ENCODE measurements at places on chromosomes 5 and 9. TPM values are rescaled to one million over a fixed set of nuclear protein-coding genes. Genes with fewer than 3 reads are reported as not detected.
A peak's percentile ranks its signal among the peaks of the same experiment; 100 is the strongest.

- DNase-seq: no peak
Observed at GRCh38 chr5:128534726-128535125, 3.3 kb downstream of the FBN2 start.

DNA sequence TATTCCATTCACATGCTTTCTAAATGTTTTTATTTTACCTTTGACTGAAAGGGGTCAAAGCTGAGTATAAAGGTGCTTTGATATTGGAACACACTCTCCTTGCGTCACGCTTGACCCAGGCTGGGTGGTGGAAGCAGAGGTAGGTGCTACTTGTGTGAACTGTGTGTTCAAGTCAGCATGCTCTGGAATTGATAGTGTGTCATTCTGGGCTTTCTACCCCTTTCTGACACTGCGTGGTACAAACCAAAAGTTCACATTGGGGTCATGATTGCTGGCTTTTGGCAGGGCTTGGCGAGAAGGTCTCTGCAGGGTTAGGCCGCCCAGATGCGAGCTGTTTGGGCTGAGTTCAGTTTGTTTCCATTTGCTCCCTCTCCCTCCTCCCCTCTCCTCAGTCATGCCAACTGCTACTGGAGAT is 131.8 kb downstream of the ADAMTSL1 start:
- DNase-seq: no peak

DNA sequence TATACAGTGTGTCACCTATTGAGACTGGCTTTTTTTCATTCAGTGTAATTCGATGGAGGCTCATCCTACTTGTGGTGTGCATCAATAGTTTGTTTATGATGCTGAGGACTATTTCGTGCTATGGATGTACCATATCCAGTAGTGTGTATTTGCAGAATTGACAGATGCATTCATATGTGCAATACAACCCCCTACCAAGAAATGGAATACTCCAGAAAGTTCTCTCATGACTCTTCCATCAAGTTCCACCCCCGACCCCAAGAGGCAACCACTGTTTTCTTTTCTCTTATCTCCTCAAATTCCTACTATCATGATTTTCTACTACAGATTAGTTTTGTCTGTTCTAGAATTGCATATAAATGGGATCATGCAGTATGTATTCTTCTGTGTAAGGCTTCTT is 21.9 kb downstream of the FBXO10 start:
- DNase-seq: no peak

- no peak for DNase-seq
Observed at GRCh38 chr5:121029536-121030245, 565.6 kb downstream of the PRR16 start.

Gene STOML2
- total RNA-seq: 95.4 TPM

- DNase-seq: no peak
Observed at GRCh38 chr5:2149195-2149539, 266.4 kb upstream of the IRX4 start.

Gene TXNDC8
- not detected for total RNA-seq

- DNase-seq: no peak
Observed at GRCh38 chr9:128340691-128341434, 536 bp downstream of the SLC27A4 start.

DNA sequence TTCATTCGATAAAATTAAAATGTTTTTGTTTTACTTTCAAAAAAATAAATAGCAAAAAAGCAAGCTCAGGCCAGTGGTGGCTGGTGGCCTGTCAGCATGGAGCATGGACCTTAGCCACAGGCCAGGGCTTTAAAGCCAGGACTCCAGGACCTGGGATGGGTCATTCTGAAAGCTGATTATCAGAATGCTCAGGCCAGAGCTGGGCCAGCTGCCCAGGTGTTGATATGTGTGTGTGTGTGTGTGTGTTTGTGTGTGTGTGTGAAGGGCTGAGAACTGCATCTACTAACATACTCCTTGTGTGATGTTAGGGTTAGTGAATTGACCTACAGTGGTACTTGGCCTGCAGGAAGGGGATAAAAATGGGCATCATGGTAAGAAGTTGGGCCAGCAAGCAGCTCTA is 21.5 kb downstream of the PALM2AKAP2 start:
- no peak for DNase-seq

GRCh38 chr5:59420596-59420995 is 472.9 kb downstream of the PDE4D start:
- no peak for DNase-seq

GRCh38 chr5:100758306-100758705 is 144.8 kb downstream of the ST8SIA4 start:
- DNase-seq: no peak

- no peak for DNase-seq
Observed at GRCh38 chr9:79939819-79940218, 368.1 kb downstream of the TLE4 start.

- no peak for DNase-seq
Observed at GRCh38 chr5:169688106-169688505, 51.0 kb downstream of the DOCK2 start.

Gene DOLPP1
- 10.4 TPM for total RNA-seq

DNA sequence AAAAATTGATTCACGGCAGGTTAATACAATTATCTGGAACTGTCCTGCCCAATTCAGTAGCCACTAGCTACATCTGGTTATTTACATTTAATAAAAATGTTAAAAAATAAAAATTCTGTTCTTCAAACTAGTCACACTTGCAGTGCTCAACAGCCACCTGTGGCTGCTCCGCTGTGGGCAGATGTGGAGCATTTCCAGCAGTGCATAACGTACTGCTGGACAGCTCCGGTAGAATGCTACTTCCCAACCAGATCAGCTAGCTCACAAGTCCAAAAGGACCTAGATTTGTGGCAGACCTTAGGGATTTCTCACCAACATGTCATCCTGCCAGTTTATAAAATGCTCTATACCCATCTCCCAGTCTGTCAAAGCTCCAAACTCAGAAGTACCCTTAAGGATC is 42.8 kb downstream of the SETX start:
- DNase-seq: no peak

Gene SREK1
- total RNA-seq: 51.7 TPM

Gene HAPLN1
- not detected for total RNA-seq

Gene RBM27
- 12.2 TPM for total RNA-seq

GRCh38 chr9:37918665-37919170 is 14.8 kb upstream of the SLC25A51 start:
- peak; percentile 55 for DNase-seq

DNA sequence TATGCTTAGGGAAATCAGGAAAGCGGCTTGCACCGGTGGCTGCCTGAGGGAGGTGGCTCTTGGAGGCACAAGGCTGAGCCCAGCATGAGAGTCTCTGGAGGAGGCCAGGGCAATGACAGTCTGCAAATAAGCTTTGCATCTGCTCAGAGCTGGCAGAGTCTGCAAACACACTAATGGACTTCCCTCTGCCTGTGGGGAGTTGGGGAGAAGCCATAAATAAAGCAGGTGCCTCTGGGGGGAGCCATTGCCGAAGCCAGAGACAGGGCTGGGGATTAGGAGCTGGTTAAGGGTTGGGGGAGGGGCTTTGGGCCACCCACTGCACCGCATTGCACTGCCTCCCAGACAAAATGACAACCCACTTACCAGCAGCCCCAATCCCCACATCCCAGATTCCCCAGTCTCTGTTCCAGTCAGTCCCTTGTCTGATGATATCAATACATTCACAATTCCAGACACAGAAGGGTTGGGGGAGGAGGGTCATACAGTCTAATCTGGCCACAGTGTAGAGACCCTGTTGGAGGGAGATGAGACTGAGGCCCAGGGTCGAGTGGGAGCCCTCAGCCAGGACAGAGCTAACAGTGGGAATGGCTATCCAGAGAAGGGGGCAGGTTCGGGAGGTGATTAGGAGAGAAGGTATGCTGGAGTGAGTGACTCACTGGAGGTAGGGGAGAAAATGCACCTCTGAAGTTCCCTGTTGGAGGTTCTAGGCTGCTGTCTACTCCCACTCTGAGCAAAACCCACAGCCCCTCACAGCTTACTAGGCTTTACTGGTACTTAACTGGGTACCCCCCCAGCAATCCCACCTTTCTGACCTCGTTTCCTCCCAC is 53.7 kb downstream of the PAX5 start:
- peak; percentile 67 for DNase-seq

- DNase-seq: no peak
Observed at GRCh38 chr5:97044052-97044451, 98.4 kb downstream of the LIX1 start.

- no peak for DNase-seq
Observed at GRCh38 chr9:113808391-113809358, 67.4 kb upstream of the ZNF618 start.

- no peak for DNase-seq
Observed at GRCh38 chr9:125822902-125823301, 75.7 kb downstream of the PBX3 start.

DNA sequence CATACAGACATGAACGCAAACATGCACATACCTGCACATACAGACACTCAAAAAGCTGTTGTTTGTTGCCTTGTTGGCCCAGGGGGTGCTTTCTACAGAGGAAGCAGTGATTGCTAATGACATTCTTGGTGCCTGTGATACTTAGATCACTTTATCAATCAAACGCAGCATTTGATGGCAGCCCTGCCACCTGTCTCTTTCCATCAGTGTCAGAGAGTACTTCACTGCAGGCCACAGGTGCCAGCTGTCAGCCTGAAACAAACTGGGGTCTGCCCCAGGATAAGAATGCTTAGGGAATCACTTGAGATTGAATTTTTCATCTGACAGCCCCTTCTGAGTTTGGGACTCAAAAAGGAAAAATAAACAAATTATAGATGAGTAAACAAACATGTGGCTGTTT is 388.9 kb upstream of the SGCD start:
- DNase-seq: no peak

Gene PCA3
- not detected for total RNA-seq

DNA sequence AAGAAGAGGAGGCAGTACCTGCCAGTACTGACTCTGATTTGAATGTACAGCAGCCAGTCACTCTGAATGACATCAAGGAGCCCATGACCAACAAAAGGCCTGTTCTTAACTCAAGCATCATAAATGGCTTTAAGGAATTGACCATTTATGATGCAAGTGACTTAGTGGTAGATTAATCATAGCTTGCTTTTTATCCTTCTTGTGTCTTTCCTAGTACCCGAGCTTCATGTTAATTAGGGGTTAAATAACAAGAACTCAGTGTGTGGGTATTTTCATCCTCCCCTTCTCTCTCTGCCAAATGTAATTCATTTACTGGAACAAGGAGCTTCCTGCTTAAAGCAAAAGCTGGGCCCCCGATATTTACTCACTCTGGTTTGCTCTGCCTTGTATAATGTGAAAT is 146.5 kb downstream of the UNC13B start:
- DNase-seq: no peak

- DNase-seq: no peak
Observed at GRCh38 chr9:5095795-5096194, 89.6 kb downstream of the INSL6 start.

GRCh38 chr9:89467278-89467625 is 30.7 kb downstream of the SEMA4D start:
- DNase-seq: no peak

- no peak for DNase-seq
Observed at GRCh38 chr5:111337133-111337532, 112.9 kb downstream of the CAMK4 start.

Gene RFX3
- 10.8 TPM for total RNA-seq

GRCh38 chr5:65032250-65032649 is 263.5 kb downstream of the CWC27 start:
- no peak for DNase-seq

Gene COL15A1
- total RNA-seq: 73.3 TPM

GRCh38 chr5:10248378-10249260 is 1.1 kb downstream of the ATPSCKMT start:
- no peak for DNase-seq

Data from mesenteric fat pad (tissue), 1 donor.